RPMI7951 (cell line): ENCODE measurements at places on chromosomes 7 and 10.

GRCh38 chr7:47535035-47535703 lies 46.7 kb downstream of the TNS3 start:
- peak; percentile 62 for DNase-seq

DNA sequence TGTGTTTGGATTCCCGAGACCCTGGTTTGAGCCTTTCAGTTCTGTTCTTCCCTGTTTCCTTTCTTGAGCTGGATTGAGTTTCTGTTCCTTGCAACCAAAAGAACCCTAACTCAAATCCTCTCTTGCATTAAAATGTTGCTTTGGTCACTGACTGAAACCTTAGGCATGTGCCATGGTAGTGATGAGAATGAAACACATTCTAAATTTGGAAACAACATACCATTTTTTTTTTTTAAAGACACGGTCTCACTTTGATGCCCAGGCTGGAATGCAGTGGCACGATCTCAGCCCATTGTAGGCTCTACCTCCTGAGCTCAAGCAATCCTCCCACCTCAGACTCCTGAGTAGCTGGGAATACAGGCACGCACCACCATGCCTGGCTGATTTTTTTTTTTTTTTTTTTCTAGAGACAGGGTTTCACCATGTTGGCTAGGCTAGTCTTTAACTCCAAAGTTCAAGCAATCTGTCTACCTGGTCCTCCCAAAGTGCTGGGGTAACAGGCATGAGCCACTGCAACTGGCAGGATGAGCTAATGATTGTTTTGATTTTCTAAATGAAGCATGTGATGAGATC lies 8.4 kb downstream of the THAP5 start:
- DNase-seq, result peak; percentile 6

GRCh38 chr7:96085953-96086352 lies 235.9 kb downstream of the SLC25A13 start:
- DNase-seq, result no peak

- DNase-seq, result no peak
These were observed 1454.1 kb downstream of the GATA3 start for GRCh38 chr10:9508606-9509005.

GRCh38 chr10:9911488-9911887 lies 1106.2 kb upstream of the CELF2 start:
- DNase-seq, result no peak

DNA sequence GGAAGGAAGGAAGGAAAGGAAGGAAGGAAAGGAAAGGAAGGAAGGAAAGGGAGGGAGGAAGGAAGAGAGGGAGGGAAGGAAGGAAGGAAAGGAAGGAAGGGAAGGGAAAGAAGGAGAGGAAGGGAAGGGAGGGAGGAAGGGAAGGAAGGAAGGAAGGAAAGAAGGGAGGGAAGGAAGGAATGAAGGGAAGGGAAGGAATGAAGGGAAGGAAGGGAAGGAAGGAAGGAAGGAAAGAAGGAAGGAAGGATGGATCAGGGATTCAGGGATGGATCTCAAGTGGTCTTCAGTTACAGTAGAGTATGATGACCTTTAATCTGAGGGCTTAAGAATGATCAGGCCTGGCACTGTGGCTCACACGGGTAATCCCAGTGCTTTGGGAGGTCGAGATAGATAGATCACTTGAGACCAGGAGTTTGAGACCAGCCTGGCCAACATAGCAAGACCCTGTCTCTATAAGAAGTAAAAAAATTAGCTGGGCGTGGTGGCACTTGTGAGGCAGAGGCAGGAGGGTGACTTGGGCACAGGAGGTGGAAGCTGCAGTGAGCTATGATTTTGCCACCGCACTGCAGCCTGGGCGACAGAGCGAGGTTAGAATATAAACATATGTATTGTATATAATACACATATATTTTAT lies 760 bp upstream of the FOXK1 start:
- DNase-seq, result no peak

DNA sequence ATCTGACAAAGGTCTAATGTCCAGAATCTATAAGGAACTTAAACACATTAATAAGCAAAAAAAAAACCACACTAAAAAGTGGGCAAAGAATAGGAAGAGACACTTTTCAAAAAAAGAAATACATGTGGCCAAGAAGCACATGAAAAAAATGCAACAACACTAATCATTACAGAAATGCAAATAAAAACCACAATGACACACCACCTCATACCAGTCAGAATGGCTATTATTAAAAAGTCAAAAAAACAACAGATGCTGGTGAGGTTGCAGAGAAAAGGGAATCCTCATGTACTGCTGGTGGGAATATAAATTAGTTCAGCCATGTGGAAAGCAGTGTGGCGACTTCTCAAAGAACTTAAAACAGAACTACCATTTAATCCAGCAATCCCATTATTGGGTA lies 119.0 kb downstream of the LMBR1 start:
- peak; percentile 7 for DNase-seq

DNA sequence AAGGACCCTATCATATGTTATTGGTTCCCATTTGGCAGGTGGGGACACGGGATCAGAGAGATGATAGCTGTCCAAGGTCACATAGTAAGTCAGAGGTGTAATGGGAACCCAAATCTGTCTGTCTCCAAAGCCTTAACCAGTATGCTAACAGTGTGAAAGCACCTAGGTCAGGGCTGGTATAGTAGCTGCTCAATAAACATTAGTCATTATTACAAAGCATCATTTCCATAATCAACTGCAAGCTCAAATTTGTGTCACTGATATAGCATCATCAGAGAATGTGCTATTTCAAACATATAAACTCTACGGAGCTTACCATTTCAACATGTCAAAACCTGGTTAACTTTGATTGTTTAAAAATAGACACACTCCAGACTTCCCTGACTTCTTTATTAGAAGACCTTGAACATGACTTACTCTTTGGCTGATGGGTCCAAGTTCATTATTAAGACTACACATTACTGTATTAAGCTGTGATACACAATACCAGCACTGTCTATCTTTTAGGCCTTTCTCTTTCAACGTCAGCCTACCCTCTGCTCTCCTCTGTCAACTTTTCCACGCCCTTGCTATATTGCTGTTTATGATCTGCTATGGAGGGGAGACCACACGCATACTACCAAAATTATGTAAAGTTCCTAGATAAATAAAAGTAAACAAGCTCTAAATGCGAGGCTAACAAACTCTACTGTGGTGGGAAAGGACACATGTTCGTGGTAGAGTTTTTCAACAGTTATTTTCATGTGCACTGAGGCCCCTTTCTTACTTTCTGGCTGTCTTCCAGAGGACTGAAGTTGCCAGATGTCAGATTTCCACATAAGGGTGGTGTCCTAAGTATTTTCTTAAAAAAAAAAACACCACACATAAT lies 33.6 kb downstream of the DNMBP start:
- peak; percentile 83 for DNase-seq

DNA sequence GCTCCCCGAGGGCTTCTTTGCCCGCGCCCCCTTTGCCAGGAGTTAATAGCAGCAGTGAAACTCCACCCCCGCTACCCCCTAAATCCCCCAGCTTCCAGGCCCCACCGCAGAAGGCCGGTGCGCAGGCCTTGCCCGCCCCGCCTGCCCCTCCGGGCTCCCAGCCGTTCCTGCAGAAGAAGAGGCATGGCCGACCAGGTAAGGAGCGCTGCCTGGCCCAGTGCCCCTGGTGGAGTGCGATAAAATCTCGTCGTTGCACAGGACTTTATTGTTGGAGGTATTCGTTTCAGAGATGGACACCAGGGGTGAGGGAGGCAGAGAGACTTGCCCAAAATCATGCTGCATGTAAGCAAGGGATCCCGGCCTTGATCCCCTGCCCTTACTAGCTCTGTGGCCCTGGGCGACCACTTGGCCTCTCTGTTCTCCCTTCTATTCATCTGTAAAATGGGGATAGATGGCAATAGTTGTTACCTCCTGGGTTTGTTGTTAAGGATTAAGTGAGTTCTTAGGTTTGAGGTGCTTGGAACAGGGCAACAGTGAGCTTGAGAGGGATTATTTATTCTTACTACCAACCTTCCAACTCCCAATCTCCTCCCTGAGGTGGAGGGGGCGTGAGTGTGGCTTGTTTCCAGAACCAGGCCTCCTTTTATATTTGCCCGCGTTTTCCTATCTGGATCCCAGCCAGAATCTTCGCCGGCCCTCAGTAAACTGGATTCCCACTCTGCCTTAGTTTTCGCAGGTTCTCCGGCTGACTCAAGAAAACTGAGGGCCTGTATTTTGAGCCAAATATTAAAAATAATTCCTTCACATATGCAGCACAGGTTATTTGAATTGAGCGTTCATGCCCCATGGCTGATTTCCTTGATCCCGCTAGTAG lies 78.3 kb downstream of the WIPF3 start:
- DNase-seq, result no peak

DNA sequence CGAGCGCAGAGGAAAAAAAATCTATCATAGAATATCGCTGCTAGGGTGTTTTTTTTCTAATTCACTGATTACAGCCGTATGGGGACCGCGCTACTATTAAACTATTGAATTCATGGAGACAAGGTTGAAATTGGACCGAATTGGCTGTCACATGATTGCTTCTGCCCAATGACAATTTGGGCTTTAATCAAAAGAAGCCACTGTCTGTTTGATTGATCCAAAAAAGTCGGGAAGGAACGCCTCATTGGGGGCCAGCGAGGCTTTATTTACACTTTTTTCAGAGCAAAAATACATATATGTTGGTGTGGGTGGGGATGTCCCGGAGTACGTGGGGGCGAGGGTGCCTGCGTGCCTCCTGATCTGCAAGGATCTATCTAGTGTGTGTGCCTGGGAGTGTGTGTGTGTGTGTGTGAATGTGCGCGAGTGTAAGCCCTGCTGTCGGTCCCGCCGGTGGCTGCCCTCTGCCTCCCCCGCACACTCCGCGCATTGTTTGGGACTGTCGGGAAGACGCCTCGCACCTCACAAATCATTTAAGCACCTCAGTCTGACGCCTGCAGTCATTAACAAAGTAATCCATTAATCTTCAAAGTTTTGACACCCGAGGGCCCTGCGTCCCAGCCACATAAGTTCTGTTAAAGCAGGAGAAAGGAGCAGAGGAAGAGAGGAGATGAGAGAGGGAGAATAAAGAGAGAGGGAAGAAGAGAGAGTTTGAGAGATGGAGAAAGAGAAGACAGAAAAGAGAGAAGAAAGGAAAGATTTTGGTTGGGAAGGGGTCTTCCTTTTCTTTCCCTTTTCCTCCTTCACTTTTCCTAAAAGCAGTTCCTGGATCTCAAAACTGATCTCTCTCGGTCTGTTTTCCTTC lies at the start of gene HOXA2:
HOXA2 (minus strand) TSS at position 103 of the 862 bp plus-strand sequence. CDS start 183 bp downstream, outside the sequence.
- peak; percentile 18 for DNase-seq

GRCh38 chr7:133790911-133791310 lies 336.2 kb upstream of the LRGUK start:
- no peak for DNase-seq

GRCh38 chr10:101889256-101890210 lies 45.9 kb upstream of the KCNIP2 start:
- peak; percentile 61 for DNase-seq

- DNase-seq, result no peak
These were observed 5.2 kb downstream of the MRPS24 start for GRCh38 chr7:43864126-43864525.

- no peak for DNase-seq
These were observed 1.2 kb downstream of the RARRES2 start for GRCh38 chr7:150340024-150340749.

DNA sequence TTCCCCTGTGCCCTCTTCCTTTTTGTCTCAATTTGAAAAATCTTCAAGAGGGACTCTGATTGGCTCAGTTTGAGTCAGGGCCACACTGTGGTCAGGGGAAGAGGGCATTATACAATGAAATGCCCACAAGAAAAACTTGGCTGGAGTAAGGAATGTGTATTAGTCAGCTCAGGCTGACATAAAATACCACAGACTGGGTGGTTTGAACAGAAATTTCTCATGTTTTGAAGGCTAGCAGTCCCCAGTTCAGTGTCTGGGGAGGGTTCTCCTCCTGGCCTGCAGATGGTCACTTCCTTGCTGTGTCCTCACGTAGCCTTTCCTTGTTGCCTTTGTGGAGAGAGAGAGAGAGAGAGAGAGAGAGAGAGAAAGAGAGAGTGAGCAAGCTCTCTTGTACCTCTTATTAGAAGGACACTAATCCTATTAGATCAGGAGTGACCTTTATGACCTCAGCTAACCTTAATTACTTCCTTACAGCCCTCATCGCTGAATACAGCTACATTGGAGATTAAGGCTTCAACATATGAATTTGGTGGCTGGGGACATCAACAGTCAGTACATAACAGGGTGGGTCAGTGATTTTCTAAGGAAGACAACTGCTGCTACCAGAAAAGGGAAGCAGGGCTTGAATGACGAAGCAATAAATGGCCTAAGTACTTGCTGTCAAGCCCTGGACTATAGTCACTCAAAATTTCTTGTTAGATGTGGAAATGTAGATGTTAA lies 25.8 kb upstream of the FAM13C start:
- DNase-seq, result peak; percentile 98

GRCh38 chr7:16063221-16063620 lies 358.1 kb downstream of the CRPPA start:
- no peak for DNase-seq

- DNase-seq, result no peak
These were observed 31.0 kb downstream of the GRM8 start for GRCh38 chr7:127221731-127222130.

- DNase-seq, result no peak
These were observed 228.3 kb upstream of the ZNF32 start for GRCh38 chr10:43876976-43877375.

DNA sequence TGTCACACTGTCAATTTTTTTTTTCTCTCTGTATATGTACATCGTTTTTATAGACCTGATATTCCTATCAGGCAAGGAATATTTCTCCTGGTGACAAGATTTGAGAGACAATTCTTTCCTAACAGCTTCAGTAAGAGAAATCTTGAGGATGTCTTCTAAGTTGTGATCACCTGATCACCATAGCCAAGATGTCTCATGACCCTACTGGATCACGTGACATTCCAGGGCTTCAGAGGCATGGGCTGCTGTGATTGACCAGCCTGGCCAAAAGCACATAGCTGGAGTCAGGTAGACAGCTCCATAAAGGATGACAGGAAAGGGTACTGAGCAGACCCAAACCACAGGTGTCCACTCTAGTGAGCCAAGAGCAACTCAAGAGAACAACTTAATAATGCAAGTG lies 444.9 kb downstream of the SORCS3 start:
- DNase-seq, result no peak

DNA sequence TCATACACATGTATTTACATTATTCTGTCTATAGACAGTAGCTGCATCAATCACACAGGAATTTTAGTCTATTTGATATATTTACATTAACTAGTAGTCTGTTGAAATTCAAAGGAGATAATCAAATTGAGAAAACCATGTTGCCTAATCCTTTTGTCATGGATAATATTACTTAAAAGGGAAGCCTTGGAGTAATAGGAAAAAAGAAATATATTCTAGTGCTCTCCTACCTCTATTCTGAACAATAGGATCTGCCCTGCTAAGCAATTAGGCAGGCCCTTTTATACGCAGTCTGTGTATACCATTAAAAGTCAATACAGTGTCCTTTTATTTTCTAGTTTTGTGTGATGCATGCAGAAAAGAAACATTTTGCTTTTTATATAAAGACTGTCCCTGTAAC lies 24.5 kb downstream of the UMAD1 start:
- DNase-seq, result no peak

GRCh38 chr7:122652876-122653275 lies 46.0 kb downstream of the RNF133 start:
- DNase-seq, result no peak

GRCh38 chr7:130174237-130174959 lies 30.8 kb downstream of the TMEM209 start:
- DNase-seq, result no peak

GRCh38 chr10:5434017-5434753 lies 21.8 kb downstream of the NET1 start:
- peak; percentile 58 for DNase-seq

GRCh38 chr7:99407872-99408378 lies 472 bp downstream of the PDAP1 start:
- DNase-seq, result peak; percentile 81

- DNase-seq, result no peak
These were observed 87.1 kb downstream of the HIBADH start for GRCh38 chr7:27575613-27576012.
